ENCODE measurements at places on chromosomes 12 and 14.

DNA sequence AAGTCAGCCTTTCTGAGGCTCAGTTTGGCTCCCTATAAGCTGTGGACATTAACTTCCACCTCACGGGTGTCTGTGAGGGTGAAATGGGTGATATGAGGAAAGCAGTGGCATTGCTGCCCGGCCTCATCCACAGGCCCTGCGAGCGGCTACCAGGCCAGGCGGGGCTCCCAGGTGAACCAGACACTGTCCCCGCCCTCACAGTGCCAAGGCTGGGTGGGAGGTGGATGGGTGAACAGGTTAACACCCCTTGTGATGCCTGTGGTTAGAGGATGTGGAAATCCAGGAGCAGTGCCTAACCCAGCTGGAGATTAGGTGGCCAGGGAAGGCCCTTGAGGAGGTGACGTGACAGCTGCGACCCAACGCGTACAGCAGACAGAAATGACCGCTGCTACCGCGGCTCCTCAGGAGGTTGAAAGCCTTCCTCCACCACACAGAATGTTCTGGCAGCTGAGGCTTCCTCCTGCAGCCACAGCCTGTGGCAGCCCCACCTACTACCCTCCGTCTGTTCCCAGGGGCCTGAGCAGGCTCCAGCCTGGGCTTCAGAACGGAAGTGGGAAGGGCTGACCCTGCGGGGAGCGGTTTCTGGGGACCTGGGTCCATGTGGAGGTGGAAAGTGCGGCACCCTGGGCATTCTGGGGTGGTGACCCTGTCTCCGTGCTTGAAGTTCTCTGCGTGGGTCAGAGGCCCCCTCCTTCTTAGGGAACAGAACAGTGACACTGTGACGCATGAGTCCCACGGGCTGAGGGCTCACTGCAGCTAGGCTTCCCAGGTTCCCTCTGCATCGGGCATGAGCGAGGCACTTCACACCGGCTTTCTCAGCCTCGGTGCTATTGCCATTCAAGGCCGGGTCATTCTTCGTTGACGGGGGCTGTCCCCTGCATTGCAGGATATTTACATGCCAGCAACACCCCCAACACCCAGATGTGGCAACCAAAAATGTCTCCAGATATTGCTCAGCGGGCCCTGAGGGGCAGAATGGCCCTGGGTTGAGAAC, 9.7 kb downstream of the MMAB start:
- DNase-seq: no peak

DNA sequence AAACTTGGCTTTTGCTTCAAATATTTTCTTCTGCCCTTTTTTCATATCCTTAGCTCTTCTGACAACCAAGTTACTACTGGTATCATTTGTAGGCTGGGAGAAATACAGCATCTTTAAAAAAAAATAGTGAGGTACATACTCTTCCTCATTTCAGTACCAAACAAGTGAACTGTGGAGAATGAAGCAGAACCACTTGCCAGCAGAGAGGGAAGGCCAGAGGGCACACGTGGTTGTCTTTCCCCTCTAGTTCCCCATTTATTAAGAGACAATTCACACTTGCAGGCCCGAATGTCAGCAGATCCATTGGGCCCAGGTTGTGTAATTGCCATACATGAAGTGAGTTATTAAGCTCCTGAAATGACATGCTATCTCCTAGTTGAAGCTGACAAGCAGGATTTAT, 3.2 kb downstream of the SUSD6 start:
- DNase-seq: no peak

- DNase-seq: no peak
Observed at GRCh38 chr12:56461235-56462159, 6.9 kb upstream of the SPRYD4 start.

GRCh38 chr12:26287671-26288381, 92.5 kb downstream of the SSPN start:
- no peak for DNase-seq

Measured in NCI-H187 treated with DMSO at 0.1 percent for 48 hours (cell line).